ENCODE measurements at places on chromosomes 2 and 18.

- DNase-seq: no peak
Measured at GRCh38 chr18:59929621-59930295, 30.0 kb downstream of the PMAIP1 start.

DNA sequence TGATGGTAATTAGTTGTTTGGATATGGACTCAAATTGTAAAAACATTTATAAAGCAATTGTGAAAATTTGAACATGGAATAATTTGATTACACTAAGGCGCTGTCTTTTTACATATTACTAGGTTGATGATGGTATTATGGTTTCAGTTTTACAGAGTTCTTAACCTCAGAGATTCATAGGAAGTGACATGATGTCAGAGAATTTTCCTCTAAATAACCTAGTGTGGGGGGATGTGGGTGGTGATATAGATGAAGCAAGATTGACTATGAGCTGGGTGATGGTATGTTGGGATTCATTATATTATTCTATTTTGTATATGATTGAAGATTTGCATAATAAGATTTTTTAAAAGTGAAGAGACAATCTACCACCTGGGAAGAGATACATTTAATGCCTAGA lies 45.9 kb upstream of the ATP5MC3 start:
- DNase-seq: peak; percentile 31

GRCh38 chr18:48915626-48916425 lies 34.9 kb downstream of the SMAD7 start:
- DNase-seq: no peak

GRCh38 chr2:218026244-218026643 lies 23.4 kb upstream of the TNS1 start:
- DNase-seq: no peak

GRCh38 chr2:98412751-98413458 lies 31.8 kb upstream of the INPP4A start:
- DNase-seq: peak; percentile 41

GRCh38 chr2:101433465-101433864 lies 41.4 kb downstream of the RFX8 start:
- DNase-seq: no peak

- DNase-seq: no peak
Measured at GRCh38 chr2:177467646-177468045, 75.1 kb downstream of the AGPS start.

GRCh38 chr2:28869494-28870145 lies 489 bp downstream of the TRMT61B start:
- DNase-seq: no peak

DNA sequence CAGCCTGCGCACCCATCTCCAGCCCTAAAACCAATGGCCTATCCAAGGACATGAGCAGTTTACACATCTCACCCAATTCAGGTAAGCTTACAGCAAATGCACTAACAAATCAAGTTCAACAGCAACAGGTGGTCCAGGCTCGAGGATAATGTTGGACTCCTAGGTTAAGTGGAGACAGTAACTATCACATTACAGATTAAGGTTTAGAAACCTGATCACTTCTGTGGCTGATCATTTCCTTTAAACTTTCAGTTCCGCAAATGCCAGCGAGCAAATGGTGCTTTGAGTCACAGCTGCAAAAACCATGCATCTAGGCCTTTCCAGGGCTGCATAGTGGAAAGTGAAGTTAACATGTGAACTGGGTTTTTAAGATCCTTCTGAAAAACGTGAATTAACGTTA lies 259.4 kb downstream of the GBX2 start:
- DNase-seq: no peak

DNA sequence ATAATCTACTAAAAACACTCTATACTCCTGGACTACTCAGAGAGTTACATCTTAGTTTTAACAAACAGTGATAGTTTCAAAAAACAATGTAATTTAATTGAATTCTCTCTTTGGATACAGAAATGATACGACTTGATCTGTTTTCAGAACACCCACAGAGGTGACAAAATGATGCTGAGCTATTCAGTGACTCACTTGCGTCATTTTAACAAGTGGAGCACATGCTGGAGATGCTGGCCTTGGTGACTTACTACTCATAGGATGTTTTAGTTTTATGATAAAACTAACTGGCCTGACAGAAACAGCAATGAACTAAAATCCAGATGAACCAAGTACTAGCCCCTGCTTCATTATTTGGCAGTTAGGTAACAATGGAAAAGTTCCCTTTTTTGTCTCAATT lies 101.3 kb upstream of the ITGB6 start:
- peak; percentile 57 for DNase-seq

GRCh38 chr2:181632733-181633401 lies 24.0 kb downstream of the CERKL start:
- DNase-seq: no peak

DNA sequence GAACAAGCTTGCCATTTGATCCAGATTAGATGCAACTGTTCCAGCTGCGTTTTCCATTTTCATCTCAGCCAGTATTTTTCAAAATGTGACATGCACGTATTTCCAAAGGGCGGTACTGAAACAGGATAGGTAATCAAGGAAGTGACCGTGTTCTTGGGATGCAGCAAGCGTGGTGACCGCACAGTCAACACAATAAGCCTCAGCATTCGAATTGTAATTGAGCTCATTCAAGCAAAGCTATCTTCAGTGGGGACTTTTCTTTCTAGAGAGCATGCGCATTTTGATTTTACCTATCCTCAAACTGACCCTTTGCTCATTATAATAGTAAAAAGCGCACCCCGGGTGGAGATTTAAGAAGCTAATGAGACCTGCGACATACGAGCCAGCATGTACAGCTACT lies 3.4 kb upstream of the ALPP start:
- DNase-seq: no peak

GRCh38 chr2:26704441-26704977 lies 12.0 kb downstream of the KCNK3 start:
- no peak for DNase-seq

GRCh38 chr2:52035391-52035790 lies 1003.5 kb upstream of the NRXN1 start:
- DNase-seq: no peak

GRCh38 chr2:36704475-36705150 lies 8.1 kb downstream of the VIT start:
- DNase-seq: no peak

DNA sequence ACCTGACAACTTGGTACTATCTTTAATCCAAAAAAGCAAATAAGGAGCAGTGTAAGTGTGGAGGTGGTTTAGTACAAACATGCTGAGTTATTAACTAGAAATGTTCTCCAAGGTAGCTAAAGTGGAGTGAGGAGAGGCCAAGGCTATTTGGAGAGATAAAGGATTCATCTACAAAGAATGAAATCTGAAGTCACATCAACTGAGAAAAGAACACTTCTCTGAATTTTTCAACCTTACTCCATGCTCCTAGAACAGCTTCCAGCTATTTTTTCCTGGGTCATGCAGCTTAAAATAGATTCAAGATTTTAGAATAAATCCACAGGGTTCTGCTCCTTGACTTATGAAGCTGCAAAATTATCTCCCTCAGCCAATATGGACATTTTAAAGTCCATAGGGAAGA lies 18.7 kb downstream of the IMMT start:
- DNase-seq: no peak

DNA sequence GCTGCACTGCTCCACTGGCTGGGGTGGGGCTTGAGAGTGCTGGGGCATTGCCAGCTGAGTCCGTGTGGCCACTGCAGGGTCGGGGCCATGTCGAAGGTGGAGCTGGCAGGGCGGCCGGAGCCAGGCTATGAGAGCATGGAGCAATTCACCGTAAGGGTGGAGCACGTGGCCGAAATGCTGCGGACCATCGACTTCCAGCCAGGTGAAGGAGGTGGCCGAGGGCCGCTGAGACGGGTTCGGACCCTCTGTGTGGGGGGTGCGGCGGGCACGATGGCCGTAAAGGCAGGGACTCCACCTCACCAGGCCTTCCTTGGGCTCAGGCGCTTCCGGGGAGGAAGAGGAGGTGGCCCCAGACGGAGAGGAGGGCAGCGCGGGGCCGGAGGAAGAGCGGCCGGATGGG lies 2.1 kb downstream of the UCN start:
- no peak for DNase-seq

DNA sequence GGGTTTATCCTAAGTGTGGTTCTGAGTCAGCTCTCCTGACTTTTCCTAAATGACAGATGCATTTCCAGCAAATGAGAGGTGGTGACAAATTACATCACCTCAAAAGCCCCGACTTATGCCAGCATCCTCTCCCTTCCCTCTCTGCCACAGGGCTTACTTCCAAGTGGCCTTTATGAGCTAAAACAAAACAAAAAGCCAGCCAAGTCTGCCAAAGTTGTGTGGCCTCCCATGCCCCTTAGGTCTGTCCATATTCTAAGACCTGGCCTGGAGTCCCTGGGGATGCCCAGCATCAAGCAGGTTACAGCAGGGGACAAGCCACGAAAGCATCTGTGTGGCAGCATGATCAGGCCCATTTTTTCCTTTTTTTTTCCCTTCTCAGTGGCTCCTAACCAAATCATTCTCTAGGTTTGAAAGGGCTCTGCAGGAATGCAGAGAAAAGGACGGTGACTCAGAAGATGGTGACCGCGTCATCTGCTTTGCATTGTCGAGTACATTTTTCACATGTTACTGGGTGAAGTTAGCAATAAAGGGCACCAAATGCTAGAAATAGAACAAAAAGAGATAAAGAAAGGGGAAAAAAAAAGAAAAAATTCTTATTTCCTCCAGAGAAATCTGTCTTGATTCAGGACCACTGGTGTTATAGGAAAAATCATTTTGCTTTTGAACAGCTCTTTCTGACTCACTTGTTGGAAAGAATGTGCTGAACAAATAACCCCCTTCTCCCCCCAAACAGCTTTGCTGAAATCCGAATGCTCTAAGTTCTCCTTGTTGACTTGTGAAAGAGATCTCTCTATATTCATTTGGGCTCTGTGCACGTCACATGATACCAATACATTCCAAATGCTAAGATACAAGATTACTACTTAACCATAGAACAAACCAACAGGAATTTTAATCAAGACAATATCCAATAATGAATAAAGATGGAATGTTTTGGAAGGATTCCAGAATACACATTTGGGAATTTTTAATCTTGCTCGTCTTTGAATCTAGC lies 178.7 kb downstream of the EN1 start:
- no peak for DNase-seq

DNA sequence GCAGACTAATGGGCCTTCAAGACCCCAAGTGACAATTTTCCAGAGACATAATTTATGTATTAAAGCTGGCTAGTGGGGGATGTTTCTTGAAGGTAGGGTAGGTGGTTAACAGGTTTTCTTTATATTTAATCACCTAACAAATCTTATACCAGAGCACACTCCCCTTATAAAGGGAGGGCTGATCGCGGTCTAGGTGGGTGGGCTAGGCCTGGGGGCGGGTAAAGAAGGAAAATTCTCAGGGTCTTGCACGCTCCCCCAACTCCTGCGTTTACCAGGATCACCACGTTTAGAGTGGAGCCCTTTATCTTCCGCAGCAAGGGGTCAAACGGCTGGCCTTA lies 19.9 kb upstream of the CXXC1 start:
- no peak for DNase-seq

GRCh38 chr2:33316328-33316727 lies 160.1 kb upstream of the RASGRP3 start:
- no peak for DNase-seq

GRCh38 chr2:41167014-41167413 lies 715.1 kb upstream of the SLC8A1 start:
- no peak for DNase-seq

- DNase-seq: no peak
Measured at GRCh38 chr18:79940814-79941472, 10.5 kb downstream of the SLC66A2 start.

GRCh38 chr2:85795331-85796045 lies 41.7 kb downstream of the ATOH8 start:
- no peak for DNase-seq

- peak; percentile 18 for DNase-seq
Measured at GRCh38 chr2:231483398-231484329, 19.4 kb upstream of the NCL start.

GRCh38 chr2:143068509-143068908 lies 60.7 kb upstream of the ARHGAP15 start:
- no peak for DNase-seq

GRCh38 chr18:48151421-48152065 lies 221.1 kb upstream of the SMAD2 start:
- no peak for DNase-seq

GRCh38 chr2:7010391-7011054 lies 93.3 kb downstream of the RNF144A start:
- no peak for DNase-seq

- no peak for DNase-seq
Measured at GRCh38 chr2:9144617-9145016, 62.0 kb upstream of the ASAP2 start.

- no peak for DNase-seq
Measured at GRCh38 chr2:174025271-174026121, 60.3 kb upstream of the SP3 start.

GRCh38 chr18:75005626-75006025 lies 203.3 kb downstream of the PTGR3 start:
- no peak for DNase-seq

- DNase-seq: no peak
Measured at GRCh38 chr2:142131010-142131669, at the start of gene LRP1B. LRP1B (minus strand) TSS chr2:142131016; CDS start chr2:142130729, 287 bp downstream.

GRCh38 chr2:233681521-233682099 lies at the start of gene UGT1A7:
UGT1A7 (plus strand) TSS chr2:233681901; CDS start chr2:233681938, 37 bp downstream.
- DNase-seq: no peak

GRCh38 chr2:187617905-187618304 lies 63.7 kb upstream of the TFPI start:
- DNase-seq: no peak

DNA sequence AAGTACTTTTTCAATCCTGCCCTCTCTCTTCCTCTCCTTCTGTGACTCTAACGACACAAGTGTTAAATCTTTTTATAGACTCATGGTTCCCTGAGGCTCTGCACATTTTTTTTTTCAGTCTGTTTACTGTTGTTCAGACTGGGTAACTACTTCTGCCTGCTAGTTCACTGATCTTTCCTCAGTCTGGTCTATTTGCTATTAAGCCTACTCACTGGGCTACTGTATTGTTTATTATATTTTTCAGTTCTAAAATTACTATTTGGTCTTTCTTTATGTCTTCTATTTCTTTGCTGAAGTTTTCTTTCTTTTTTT lies 21.3 kb downstream of the PPP3R1 start:
- no peak for DNase-seq

- DNase-seq: no peak
Measured at GRCh38 chr18:76474824-76475223, 20.2 kb downstream of the ZNF516 start.

DNA sequence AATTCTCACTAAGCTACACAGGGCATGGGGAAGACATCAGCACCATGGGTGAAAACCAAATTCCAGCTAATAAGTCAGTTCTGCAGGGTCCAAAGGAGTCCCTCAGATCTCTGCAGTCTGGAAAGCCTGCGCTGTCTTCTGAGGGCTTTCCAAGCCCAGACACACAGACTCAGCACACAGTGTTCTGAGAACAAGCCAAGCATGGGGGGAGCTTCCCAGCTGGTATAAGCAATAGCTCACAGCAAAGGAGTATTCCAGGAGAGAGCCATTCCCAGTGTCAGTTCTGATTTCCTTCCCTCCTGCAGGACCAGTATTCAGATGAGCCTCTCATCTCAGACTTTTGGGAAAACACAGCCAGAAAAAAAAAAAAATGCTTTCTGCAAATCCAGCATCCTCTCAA lies 370.8 kb downstream of the TNS1 start:
- DNase-seq: no peak

All from T-helper 2 cell treated with Interferon-gamma antibody and Interleukin-4, amounts not matched to agents 5 μg/mL and 100 μg/mL, for 36 hours (primary cell).